ENCODE measurements at places on chromosomes 11 and 22.
A peak's percentile ranks its signal among the peaks of the same experiment; 100 is the strongest.

- H3K4me3 ChIP-seq: no peak overlapping the region
- peak overlapping the region; percentile 60 for H3K27ac ChIP-seq
- H3K36me3 ChIP-seq: no peaks in the 10 kb centered on the region
- no peaks in the 10 kb centered on the region for H3K27me3 ChIP-seq
- peaks cover 59% of the 10 kb centered on the region for H3K4me1 ChIP-seq
- DNase-seq: no peak
These were observed 6.5 kb downstream of the ADORA2A start for GRCh38 chr22:24433828-24434470.

DNA sequence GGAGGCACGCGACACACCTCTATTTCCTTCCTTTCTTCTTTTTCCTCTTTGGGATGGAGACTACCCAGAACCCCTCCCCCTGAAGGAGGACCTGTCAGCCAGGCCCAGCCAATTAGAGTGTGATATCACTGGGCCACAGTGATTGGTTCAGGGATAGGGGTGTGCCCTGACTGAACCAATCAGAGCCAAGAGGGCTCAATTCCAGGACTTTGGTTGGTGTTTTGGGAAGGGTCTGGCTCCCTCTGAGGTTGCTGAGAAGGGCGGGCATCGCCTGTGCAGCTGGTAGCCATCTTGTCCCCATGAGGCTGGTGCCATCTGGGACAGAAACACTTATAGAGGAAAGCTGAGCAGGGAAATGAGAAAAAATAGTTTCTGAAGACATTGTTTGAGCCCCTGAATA is 71.4 kb downstream of the CHST1 start:
- no peaks in the 10 kb centered on the region for H3K4me1 ChIP-seq
- H3K36me3 ChIP-seq: no peaks in the 10 kb centered on the region
- H3K27ac ChIP-seq: no peak overlapping the region
- no peak overlapping the region for H3K4me3 ChIP-seq
- H3K27me3 ChIP-seq: no peaks in the 10 kb centered on the region

DNA sequence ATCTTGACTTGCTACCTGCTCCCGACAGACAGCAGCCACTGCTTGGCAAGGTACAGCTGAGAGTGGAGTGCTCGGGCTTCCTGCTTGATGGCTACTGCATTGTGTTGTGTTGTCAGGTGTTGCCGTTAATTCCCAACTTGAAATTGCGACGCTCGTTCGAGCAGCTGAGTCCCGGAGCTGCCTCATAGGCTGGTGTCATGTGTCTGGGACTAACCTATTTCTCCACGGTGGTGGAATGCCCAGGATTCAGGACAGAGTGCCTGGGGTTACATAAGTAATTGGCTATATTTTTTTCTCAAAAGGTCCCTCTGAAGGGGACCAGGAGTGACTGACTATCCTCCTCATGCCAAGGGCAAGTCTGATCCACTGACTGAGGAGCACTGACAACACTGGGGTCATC is 18.5 kb downstream of the COMMD9 start:
- no peak for DNase-seq
- no peaks in the 10 kb centered on the region for H3K4me1 ChIP-seq
- H3K36me3 ChIP-seq: peaks cover 50% of the 10 kb centered on the region

DNA sequence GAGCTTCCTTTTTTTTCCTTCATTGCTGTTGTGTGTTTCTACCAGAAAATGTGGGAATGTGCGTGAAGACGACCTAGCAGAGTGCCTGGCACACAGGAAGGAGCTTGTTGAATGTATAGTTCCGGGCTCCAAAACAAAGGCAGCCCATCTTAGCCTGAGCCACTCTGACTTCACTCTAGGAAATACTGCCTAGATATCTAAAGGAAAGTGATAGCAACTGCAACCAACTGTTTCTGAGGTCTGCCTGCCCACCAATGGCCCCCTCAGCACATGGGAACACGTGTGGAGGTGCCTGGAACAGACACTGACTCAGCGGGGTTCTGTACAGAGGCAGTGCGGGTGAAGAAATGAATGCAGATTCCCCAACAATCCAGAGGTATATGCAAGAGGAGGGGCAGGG is 14.7 kb upstream of the XBP1 start:
- no peak for DNase-seq
- peaks cover 25% of the 10 kb centered on the region for H3K4me1 ChIP-seq
- no peaks in the 10 kb centered on the region for H3K27me3 ChIP-seq
- H3K4me3 ChIP-seq: no peak overlapping the region
- H3K27ac ChIP-seq: no peak overlapping the region

GRCh38 chr11:86442420-86442819 is 67.7 kb downstream of the CCDC81 start:
- H3K27ac ChIP-seq: no peak overlapping the region
- H3K36me3 ChIP-seq: peaks cover 11% of the 10 kb centered on the region
- no peaks in the 10 kb centered on the region for H3K4me1 ChIP-seq
- H3K4me3 ChIP-seq: no peak overlapping the region

DNA sequence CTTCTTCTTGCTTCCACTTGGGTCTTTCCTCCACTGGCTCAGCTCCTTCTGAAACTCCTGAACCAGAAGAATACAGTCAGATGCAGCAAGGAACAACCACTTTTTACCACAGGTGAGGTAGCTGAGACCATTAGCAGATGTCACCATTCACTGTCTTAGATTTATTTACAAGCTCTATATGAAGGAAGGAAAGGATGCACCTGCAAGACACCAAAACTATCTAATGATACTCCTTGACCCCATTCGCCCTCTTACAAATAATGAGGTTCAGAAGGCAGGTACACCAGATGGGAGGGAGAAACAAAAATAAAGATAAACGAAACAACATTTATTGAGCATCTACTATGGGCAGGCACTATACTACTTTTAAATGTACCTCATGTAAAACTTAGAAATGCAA is 10.3 kb downstream of the TFIP11 start:
- H3K27ac ChIP-seq: no peak overlapping the region
- no peaks in the 10 kb centered on the region for H3K27me3 ChIP-seq
- DNase-seq: no peak
- H3K4me3 ChIP-seq: no peak overlapping the region

DNA sequence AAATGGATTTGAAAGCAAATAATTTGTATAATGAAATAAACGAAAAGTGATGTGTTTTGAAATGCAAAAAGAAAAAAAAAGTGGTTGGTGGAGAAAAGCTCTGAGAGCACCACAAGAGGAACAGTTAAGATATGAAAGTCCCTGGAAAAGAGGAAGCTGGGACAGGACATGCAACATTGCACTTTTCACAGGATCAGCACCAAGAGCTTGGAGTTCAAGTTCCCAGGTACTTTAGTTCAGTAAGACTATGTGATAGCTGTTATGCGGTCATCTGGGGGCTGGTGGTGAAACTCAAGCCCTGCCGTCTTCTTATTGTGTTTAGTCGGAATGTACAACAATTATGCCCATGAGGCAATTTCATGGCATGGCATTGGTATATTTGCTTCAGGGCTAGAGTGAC is 17.1 kb upstream of the MS4A4A start:
- no peaks in the 10 kb centered on the region for H3K27me3 ChIP-seq
- no peak overlapping the region for H3K27ac ChIP-seq
- H3K4me1 ChIP-seq: no peaks in the 10 kb centered on the region

GRCh38 chr11:116595305-116595880 is 177.4 kb downstream of the BUD13 start:
- H3K36me3 ChIP-seq: no peaks in the 10 kb centered on the region
- H3K4me3 ChIP-seq: no peak overlapping the region
- H3K4me1 ChIP-seq: no peaks in the 10 kb centered on the region
- no peak for DNase-seq
- peaks cover 28% of the 10 kb centered on the region for H3K27me3 ChIP-seq

DNA sequence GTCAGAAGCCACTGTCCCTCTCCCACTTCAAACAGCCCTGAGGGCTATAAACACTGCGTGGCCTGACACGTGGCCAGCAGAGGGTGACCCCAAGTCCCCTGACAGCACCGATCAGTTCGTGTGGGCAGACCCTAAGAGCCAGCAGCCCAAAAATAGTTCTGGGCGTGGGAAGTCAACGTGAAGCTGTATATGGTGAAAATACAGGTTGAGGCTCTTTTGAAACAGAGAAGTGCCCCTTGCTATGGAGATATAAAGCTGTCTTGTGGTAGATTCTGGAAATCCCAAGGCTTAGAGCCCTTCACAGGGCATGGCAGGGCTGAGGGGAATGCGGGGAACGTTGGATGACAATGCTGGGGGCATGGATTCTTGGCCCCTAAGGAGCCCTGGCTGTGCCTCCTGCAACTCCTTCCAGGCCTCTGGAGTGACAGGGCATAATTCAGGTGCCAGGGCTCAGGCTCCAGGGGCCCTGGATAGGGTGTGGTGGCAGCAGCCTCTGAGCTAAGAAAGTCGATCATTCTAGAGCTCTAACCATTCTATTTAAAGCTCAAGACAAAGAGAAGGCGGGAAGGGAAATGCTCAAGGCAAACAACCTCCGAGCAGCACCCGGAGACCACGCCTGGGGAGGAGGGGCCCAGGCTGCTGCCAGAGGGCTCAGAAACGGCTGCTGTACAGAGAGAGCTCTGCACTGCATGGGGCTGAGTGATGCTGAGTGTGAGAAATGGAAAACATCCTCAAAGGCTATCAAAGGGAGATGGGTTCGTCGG is 60.4 kb upstream of the CD5 start:
- no peak for DNase-seq
- H3K36me3 ChIP-seq: no peaks in the 10 kb centered on the region
- no peak overlapping the region for H3K4me3 ChIP-seq
- no peaks in the 10 kb centered on the region for H3K27me3 ChIP-seq
- peak overlapping the region; percentile 54 for H3K27ac ChIP-seq

DNA sequence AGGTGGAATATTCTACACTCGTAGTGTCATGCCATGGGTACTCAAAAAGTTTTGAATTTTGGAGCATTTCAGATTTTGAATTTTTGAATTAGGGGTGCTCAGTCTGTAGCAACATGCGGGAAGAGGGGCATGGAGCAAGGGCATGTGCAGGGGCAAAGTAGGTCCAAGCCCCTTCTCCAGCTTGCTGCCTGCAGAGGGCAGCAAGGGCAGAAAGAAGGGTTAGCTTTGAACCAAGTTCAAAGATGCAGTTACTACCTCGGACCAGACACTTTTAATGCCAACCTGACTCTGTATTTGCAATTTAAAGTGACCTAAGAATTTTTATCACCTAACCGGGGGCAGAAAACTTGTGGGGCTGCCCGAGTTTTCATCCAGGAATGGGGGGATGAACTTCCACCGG is 68.2 kb downstream of the CD82 start:
- no peaks in the 10 kb centered on the region for H3K36me3 ChIP-seq
- H3K4me1 ChIP-seq: peaks cover 44% of the 10 kb centered on the region
- H3K4me3 ChIP-seq: no peak overlapping the region
- no peak overlapping the region for H3K27ac ChIP-seq

GRCh38 chr11:20178976-20179375 is 18.7 kb upstream of the DBX1 start:
- H3K4me1 ChIP-seq: no peaks in the 10 kb centered on the region
- H3K27ac ChIP-seq: no peak overlapping the region
- peaks cover 33% of the 10 kb centered on the region for H3K27me3 ChIP-seq

GRCh38 chr11:11973361-11973800 is 35.0 kb downstream of the DKK3 start:
- no peaks in the 10 kb centered on the region for H3K36me3 ChIP-seq
- peak overlapping the region; percentile 83 for H3K27ac ChIP-seq
- H3K27me3 ChIP-seq: no peaks in the 10 kb centered on the region
- peaks cover 86% of the 10 kb centered on the region for H3K4me1 ChIP-seq
- no peak for DNase-seq

- H3K4me3 ChIP-seq: no peak overlapping the region
- DNase-seq: no peak
- no peaks in the 10 kb centered on the region for H3K27me3 ChIP-seq
- H3K4me1 ChIP-seq: no peaks in the 10 kb centered on the region
- H3K36me3 ChIP-seq: peaks cover 100% of the 10 kb centered on the region
- no peak overlapping the region for H3K27ac ChIP-seq
These were observed 78.8 kb downstream of the DGCR2 start for GRCh38 chr22:19043121-19044085.

GRCh38 chr11:126808836-126809235 is 191.7 kb downstream of the KIRREL3 start:
- H3K4me3 ChIP-seq: no peak overlapping the region
- H3K36me3 ChIP-seq: no peaks in the 10 kb centered on the region
- H3K27me3 ChIP-seq: no peaks in the 10 kb centered on the region
- H3K27ac ChIP-seq: no peak overlapping the region
- no peak for DNase-seq
- H3K4me1 ChIP-seq: no peaks in the 10 kb centered on the region

DNA sequence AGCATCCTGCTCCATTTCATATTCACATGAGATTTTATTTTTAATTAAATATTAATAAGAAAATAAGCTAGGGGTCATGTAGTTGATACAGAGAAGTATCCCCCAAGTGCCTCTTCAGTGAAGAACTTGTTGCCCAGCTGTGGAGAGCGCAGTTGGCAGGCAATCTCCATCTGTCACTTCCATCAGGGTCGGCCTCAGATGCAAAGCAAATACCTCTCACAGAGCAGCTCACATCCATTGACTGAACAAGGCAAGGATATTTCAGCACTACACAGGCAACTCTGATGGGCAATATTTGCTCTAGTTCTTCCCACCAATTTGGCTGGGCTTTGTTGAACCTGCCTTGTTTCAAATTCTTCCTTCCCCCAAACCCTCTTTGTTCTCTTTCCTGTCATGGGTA is 129.4 kb downstream of the NOX4 start:
- H3K36me3 ChIP-seq: no peaks in the 10 kb centered on the region
- no peaks in the 10 kb centered on the region for H3K27me3 ChIP-seq
- no peak overlapping the region for H3K27ac ChIP-seq
- DNase-seq: no peak
- H3K4me1 ChIP-seq: no peaks in the 10 kb centered on the region

DNA sequence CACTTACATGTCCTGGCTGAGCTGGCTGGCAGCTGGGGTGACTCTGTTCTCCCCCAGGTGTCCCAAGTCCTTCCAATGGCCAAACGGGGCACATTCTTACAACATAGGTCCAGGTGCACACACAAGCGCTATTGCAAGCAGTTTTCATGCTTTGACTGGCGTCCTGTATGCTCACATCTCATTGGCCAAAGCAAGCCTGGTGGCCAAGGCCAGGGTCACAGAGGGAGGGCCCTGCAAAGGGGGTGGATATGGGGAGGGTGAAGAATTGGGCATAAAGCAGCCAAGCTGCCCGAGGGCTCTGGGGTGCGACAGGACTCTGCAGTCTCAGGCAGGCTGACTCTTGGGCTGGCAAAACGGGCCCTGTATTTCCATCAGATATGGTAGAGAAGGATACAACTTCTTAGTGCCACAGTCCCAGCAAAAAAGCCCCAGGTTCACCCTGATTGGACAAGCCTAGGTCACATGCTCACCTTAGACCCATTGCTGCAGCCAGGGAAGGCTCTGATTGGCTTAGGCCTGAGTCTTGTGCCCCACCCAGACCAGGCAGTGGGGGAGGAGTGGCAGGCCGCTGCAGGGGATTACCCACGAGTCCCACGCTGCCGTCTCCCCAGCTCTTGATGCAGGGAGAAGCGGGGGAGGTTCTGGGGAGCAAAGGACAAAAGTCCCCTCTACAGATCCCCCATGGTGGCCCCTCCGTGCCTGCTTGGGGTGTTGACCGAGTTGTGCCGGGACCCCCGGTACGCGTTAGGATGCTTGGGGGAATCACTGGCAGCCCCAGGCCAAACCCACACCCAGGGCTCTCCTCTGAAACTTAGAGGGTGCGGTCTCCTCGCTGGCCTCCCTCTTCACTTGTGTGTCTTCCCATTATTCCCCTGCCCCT is 110.8 kb downstream of the ARHGAP8 start:
- no peaks in the 10 kb centered on the region for H3K4me1 ChIP-seq
- H3K4me3 ChIP-seq: no peak overlapping the region
- H3K36me3 ChIP-seq: no peaks in the 10 kb centered on the region

Data from esophagus muscularis mucosa (tissue), 4 donors.